CD4-positive, alpha-beta T cell treated with Interleukin-2 at 100 ng/mL for 4 hours (primary cell): ENCODE measurements at places on chromosomes 5 and 9.

DNA sequence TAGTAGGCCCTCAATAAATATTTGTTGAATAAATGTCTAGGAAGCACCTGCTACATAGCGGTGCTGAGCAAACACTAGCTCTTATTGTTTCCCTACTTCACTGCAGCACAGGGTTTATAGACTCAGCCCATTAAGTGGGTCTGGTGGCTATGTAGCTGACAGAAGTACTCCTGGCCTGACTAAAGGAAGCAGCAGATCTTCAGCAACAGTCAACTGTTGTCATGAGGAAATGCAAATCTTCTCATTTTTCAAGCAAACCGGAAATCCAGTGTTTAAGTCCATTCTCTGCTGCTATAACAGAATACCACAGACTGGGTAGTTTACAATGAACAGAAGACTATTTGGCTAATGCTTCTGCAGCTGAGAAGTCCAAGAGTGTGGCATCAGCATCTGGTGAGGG is 2.8 kb upstream of the TEX10 start:
- DNase-seq = no peak

- DNase-seq = peak; percentile 2
These were observed 261.4 kb upstream of the KLF4 start for GRCh38 chr9:107750741-107751566.

DNA sequence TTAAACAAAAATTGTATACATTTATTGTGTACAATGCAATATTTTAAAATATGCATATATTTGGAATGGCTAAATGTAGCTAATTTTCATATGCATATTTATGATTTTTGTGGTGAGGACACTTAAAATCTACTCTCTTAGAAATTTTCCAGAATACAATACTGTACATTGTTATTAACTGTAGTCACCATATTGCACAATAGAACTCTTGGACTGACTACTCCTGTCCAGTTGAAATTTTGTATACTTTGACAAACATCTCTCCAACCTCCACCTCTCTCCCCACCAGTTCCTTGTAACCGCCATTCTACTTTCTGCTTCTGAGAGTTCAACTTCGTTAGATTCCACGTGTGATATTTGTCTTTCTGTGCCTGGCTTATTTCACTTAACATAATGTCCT is 49.2 kb upstream of the TAF11L2 start:
- DNase-seq = no peak

DNA sequence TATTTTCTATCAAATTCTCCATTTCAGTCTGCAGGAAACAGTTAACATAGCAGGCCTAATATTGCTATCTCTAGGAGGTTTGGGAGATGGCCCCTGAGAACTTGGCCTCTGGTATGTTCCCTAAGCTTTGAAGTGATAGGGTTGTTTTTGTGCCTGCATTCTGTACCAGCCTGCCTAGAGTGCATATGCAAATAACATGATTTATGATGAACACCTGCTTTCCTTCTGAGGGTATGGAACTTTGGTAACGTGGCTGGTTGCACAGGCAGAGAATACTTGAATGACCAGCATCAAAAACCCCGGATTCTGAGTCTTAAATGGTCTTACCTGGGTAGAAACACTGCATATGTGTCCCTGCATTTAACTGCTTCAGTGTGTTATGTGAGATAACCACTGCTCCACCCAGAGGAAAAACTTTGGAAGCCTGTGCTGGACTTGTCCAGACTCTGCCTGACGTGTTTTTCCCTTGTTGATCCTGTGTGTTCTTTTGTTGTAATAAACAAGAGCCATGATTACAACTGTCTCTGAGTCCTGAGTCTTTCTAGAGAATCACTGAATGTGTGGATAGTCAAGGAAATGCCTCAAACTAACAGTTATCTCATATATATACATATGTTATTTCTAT is 111.3 kb upstream of the ABCA1 start:
- DNase-seq = no peak

DNA sequence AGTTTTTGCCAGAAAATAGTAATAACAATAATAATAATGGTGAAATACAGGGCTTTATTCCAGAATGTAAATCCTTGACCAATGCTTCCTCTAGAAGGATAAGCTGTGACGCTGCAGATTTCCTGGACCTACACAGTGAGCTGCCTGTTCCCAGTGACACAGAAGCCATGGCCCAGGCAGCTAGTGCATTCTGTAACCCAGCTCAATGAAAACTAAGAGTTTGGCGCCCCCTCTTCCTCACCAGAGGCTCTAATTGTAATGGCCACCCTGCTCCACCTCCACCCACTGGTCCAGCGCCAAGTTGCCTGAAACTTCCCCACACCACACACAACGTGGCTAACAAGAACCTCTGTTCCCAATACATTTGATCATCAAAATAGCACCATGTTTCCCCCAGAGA is 248.1 kb downstream of the CETN3 start:
- DNase-seq = no peak

- DNase-seq = no peak
These were observed 8.8 kb upstream of the HSDL2 start for GRCh38 chr9:112371060-112371459.

- no peak for DNase-seq
These were observed 47.2 kb upstream of the LPCAT1 start for GRCh38 chr5:1570975-1571374.

GRCh38 chr5:14557203-14557770 is 24.3 kb upstream of the OTULINL start:
- no peak for DNase-seq

- DNase-seq = no peak
These were observed 136.8 kb downstream of the FRMD3 start for GRCh38 chr9:83401328-83401900.

- no peak for DNase-seq
These were observed 20.2 kb upstream of the UBTD2 start for GRCh38 chr5:172303572-172304335.

GRCh38 chr9:33202552-33203201 is 35.5 kb upstream of the B4GALT1 start:
- DNase-seq = no peak

DNA sequence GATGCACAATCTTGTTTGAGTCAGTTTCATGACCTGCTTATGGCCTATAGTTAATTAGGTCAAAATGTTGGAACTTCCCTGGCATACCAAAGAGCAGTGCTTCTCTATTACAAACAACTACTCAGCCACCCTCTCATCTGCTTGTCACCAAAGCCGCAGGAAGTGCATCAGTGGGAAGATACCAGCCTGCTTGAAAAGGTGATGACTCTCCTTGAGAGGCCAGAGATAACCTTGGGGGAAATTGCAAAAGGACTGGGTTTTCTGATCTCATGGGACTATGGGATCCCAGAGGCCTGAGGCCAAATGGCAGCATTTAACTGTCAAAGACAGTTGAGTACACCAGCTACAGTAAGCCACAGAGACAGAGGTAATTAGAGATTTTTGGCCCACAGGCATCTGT is 69.9 kb downstream of the C9orf57 start:
- DNase-seq = no peak

DNA sequence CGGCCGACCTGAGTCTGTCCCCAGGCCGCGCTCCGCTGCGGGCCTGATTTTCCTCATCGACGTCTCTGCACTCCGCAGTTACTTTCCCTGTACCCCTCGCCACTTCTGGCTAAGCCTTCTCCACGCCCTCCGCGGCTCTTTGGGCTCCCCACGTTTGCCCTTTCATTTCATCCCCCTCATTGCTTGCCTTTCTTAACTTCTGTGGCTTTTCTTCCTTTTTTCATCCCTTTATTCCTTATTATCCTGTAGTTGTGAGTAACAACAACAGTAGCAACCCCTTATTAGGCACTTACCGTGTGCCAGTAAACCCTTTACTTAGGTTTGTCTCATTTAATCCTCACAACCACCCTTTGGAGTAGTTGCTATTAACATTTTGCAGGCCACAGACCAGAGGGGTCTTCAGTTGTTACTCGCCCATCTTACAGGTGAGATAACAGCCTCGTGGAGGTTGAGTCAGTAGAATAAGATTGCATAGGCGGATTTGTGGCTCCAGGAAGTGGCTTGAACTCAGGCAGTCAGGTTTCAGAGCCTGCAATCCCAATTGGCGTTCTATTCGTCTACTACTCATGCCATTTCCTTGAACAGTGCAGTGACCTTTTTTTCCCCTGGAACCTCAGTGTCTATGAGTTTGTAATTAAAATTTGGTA is 724 bp downstream of the TCERG1 start:
- DNase-seq = peak; percentile 23

DNA sequence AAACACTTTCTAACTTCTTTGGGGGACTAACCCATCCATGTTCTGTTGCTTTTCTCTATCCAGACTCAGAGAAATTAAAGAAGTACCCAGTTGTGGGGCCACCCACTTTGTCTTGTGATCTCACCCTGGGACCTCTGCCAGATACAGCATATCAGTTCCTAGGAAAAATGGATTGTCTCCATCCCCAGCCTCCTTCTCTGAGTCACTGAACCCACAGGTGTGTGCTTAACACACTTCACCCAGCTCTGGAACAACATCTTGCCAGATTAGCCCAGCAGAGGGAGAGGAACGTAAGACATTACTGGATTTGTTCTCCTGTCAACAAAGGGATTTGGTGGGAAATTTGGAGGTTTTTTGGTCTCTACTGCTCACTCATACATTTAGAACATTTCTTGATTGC is 19.2 kb downstream of the FAM240B start:
- DNase-seq = no peak

- no peak for DNase-seq
These were observed 20.3 kb downstream of the C9orf153 start for GRCh38 chr9:86238861-86239770.

DNA sequence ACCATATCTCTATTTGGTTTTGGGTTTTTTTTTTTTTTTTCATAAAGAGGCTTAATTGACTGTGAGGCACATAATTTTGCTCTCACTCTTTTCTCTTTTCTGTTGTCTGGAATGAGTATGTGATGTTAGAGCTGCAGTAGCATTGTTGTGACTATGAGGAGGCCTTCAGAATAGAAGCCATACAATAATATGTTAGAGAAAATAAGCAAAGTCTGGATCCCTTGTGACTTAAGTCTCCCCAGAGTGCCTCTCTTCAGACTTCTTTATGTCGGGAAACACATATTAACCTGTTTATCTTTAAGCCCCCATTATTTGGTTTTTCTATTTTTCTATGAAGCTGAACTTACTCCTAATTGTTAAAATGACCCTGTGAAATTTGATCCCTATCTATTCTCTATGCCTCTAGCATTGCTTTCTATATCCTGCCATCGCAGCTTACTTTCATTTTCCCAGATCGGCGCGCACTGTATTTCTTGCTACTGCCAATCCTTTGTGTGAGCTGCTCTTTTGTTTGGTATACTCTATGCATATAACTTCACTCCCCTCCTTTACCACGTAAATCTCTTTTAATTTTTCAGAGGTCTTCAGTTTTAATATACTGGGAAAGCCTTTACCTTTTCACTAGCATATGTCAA is 372.5 kb upstream of the KCNN2 start:
- DNase-seq = no peak

GRCh38 chr9:36560771-36561170 is 11.9 kb upstream of the MELK start:
- no peak for DNase-seq

GRCh38 chr5:149317281-149318048 is 27.8 kb upstream of the GRPEL2 start:
- peak; percentile 53 for DNase-seq

- DNase-seq = no peak
These were observed 1135.9 kb upstream of the WWC1 start for GRCh38 chr5:167155387-167156005.

DNA sequence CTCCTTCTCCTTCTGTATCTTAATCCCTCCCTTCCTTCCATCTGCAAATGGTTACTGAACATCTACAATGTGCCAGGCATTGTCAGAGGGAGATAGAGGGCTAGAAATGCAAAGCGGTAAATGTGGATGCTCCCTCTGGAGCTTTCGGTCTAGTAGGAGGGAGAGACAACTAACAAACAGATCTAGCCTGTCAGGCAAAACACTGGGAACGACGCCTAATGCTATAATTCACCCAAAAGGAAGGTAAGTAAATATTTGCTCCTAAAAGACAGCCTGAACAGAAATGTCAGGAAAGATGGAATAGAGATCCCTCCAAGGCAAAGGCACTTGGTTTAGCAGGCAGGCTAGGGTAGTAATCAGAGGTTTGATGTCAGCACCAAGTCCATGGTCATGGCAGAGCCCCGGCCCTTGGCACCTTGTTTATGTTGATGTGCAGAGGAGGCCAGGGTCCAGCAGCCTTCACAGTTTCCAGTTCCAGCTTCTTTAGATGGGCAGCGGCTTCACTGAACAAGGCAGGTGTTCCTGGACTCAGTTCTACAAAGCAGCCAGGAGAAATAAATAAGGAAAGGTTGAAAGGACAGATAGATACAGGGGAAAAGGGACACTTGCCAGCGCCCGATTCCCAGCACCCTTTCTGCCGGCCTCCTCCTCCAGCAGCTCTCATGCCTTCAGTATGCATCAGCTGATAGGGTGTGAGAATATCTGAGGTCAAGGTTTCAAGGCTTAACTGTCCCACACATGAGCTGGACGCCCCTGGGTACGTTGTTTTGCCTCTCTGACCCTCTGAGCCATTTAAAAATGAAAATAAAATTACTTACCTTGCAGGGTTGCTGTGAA is 46.5 kb upstream of the FRRS1L start:
- DNase-seq = no peak

DNA sequence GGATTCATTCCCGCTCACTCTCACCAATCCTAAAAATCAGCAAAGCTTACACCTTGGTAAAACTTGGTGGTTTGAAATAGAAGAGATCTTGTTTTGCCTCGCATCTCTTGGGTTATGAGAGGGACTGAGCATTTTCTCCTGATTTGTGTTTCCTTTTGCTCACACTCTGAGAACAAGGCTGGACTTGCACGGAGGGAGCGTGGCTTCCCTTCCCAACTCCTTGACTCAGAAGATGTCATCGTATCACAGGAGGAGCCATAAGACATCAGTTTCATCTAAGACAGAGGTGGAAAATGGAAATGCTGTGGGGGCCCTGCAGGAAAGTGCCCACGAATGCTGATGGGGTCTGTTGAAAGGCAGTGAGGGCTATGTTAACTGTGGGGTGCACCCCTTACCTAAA is 37.4 kb downstream of the CTSL start:
- DNase-seq = no peak

GRCh38 chr9:131817627-131818026 is 77.8 kb upstream of the RAPGEF1 start:
- DNase-seq = no peak

GRCh38 chr5:9483779-9484178 is 62.1 kb downstream of the SEMA5A start:
- DNase-seq = no peak

GRCh38 chr5:151721812-151722391 is 35.2 kb upstream of the SPARC start:
- DNase-seq = no peak

DNA sequence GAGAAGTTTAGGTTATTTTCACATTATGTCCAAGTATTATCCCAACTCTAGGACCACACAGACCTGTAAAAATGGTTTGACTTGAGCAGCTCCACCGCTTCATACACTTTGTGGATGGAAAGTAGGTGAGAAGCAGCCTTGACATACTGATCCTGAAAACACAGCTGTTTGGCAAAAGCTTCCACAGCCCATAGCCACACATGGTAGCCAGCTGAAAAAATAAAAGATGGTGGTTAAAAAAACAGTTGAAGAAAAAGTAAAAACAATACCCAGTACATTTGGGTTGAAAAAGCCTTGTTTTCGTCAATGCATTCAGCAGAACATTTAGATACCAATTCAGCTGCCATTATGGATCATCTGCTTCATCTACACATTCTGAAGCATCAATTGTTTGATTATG is 36.7 kb downstream of the GEMIN5 start:
- DNase-seq = no peak
